Fibroblast of gingiva (primary cell): ENCODE measurements at places on chromosomes 1 and 21.

DNA sequence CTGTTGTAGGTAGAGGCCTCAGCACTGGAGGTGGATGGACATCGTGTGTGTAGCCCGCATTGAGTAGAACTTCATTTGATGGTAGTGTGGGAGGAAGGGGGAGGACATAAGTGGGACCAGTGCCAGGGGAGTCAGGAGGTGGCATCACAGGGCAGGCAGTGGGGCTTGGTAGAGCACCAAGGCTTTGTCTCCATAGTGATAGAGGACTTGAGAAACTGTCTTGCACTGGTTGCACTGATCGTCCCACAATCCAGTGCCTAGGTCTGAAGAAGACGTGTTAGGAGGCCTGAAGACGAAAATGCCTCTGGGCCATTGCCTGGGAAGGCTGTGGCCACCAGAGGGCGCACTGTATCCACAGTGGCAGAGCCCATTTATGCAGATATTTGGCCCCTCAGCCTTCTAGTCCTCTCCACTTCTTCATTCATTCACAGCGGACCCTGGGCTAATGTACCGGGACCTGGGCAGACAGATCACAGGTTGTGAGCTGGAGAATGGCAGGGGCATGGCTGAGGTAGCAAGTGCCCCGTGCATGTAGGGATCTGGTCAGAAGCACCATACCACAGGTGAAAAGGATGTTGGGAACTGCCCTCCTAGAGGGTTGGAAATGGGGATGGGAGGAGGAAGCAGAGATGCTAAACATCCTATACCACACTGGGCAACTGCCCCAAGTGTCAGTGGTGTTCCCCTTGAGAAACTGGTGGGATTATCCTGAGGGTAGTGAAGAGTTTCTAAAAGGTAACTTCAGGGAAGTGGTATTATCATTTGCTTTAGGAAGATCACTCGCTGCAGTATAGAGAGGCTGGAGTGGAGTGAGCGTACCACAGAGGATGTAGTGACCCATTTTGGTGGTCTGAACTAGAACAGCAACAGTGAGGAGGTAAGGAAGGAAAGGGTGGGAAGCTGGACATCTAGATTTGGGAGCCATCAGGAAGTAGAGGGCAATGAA is 95.3 kb downstream of the PIK3R3 start:
- peak; percentile 73 for DNase-seq

DNA sequence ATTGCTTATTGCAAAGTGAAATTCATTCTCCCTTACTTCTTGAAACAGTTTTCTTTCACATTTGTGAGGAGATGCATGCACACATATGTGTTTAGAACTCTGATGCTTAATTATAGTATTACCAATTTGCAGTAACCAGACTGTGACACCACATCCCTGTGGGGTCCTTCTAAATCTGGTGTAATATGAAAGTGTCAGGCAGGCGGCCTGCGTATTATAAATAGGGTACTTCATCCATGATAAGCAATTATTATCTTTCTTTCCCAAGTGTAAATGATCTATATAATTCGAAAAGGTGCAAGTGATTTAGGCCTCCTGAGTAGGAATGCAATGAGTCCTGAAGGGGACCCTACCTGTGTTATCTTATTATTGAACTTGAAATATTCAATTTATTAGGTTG is 876 bp downstream of the EFCAB7 start:
- DNase-seq = no peak

DNA sequence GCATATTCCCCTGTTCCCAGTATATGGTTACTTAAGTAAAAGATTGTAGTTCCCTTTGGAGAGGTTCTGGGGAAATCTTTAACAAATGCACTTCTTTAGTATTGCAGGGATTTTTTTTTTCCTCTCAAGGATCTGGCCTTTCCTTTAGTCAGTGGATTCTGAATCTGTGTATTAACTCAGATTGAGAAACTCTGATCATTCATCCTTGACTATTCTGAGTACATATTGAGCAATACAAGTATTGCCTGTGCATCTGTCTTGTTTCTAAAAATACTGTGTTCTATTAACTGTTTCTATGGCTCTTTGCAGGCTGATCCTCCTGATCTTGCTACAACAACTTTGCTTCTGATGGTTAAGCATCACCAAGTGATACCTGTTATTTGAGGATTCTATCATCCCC is 67.8 kb upstream of the FGGY start:
- peak; percentile 88 for DNase-seq

GRCh38 chr1:62613890-62614289 is 16.6 kb downstream of the ANGPTL3 start:
- no peak for DNase-seq

- DNase-seq = no peak
These were observed 77.9 kb upstream of the TNFSF4 start for GRCh38 chr1:173285048-173285447.

- peak; percentile 33 for DNase-seq
These were observed 36.9 kb upstream of the C1orf105 start for GRCh38 chr1:172383536-172383935.

DNA sequence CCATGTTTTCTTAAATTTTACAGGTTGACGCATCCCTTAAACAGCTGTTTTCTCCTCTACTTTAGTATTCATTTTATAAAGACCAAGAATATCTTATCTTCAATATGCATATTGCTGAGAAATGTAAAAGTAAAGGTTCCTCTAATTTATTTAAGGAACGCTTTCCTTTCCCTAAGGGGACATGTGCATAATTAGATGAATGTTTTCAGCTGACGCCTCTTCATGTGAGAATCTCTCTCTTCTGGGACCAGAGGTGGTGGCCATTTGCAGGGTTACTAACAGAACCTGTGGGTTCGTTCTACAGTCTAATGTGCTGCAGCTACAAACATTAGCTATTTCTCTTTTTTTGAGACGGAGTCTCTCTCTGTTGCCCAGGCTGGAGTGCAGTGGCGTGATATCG is 147.7 kb upstream of the L1TD1 start:
- no peak for DNase-seq

DNA sequence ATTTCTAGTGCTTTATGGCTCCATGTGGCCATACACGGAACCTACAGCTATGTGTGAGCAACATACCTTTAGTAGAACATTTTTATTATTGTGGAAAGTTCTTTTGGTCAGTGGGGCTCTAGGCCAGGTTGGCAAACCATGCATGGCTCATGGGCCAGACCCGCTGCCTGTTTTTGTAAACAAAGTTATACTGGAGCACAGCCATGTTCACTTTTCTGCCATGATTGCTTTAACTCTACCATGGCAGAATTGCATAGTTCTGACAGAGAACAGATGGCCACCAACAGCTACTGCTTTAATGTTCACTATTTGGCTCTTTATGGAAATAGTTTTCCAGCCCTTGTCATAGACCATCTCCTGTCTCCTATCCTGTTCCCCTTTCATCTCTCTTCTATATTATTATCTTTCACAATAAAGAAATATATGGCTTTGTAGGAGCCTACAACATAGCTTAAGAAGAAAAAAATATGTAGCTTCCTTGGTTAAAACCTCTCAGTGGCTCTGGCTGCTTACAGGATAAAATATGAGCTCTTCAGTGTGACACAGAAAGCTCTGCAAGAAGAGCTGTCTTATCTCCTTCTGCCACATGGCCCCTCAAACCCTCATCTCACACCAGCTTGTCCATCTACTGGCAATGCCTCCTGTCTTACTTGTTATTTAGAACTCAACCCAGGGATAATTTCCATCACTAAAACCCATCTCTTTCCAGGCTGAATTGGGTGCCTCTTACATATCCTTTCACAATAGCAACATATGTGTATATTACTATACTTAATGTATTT is 54.6 kb upstream of the RWDD3 start:
- DNase-seq = no peak

DNA sequence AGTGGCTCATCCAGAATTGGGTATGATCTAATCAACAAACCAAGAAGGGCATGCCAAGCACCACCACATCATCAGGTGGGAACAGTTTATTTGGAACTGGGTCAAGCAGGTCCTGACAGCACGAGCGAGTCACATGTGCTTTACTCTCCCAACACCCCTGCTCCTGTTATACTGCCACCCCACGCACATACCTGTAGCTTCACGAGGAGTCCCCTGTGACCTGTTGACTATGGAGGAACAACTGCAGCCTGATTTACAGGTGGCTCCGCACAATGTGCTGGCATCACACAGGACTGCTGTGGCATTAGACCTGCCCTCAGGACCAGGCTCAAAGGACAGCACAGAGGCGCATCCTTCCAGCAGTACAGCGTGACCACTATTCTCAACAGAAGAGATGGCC is 70.8 kb upstream of the LRRN2 start:
- no peak for DNase-seq

DNA sequence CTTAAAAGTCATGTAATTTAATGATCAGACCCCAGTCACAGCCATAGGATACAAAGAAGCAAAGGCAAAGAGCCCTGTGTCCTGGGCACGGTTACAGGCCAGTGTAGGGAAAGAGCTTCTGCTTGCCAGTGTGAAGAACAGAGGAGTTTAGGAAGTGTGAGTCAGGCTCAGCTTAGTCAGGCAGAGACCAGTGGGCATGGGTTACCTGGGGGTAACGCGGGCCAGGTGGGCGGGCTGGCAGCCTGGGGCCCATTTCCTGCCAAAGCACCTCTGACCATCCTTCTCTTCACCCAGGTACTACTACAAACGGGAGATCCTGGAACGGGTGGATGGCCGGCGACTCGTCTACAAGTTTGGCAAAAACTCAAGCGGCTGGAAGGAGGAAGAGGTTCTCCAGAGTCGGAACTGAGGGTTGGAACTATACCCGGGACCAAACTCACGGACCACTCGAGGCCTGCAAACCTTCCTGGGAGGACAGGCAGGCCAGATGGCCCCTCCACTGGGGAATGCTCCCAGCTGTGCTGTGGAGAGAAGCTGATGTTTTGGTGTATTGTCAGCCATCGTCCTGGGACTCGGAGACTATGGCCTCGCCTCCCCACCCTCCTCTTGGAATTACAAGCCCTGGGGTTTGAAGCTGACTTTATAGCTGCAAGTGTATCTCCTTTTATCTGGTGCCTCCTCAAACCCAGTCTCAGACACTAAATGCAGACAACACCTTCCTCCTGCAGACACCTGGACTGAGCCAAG is 4.7 kb downstream of the ELF3 start:
- DNase-seq = no peak

- no peak for DNase-seq
These were observed 385.5 kb downstream of the SMYD3 start for GRCh38 chr1:246121533-246121932.

GRCh38 chr1:32881871-32882850 is 4.1 kb upstream of the HPCA start:
- DNase-seq = no peak

DNA sequence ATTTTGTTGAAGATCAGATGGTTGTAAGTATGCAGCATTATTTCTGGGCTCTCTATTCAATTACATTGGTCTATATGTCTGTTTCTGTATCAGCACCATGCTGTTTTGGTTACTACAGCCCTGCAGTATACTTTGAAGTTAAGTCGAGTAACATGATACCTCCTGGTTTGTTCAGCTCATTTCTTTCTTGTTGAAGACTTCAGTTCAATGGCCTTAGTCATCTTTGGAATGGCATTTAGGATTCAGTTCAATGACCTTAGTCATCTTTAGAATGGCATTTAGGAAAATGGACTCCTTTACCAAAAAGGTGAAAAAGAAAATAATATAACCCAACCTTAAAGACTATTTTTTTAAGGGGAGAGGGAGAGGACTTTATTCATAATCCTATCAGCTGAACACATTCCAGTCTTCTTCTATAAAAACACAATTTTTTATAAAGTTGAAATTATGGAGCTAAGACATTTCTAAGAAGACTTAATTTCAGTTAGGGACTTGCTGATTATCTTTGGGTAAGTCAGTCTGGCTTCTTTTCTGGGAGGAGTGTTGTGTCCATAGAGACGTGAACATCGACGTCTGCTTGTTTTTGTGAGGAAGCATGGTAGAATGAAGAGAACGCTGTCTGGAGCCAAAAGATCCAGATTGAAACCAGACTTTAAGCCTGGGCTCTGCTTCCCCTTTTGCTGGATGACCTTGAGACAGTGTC is 48.3 kb downstream of the DDR2 start:
- peak; percentile 65 for DNase-seq

DNA sequence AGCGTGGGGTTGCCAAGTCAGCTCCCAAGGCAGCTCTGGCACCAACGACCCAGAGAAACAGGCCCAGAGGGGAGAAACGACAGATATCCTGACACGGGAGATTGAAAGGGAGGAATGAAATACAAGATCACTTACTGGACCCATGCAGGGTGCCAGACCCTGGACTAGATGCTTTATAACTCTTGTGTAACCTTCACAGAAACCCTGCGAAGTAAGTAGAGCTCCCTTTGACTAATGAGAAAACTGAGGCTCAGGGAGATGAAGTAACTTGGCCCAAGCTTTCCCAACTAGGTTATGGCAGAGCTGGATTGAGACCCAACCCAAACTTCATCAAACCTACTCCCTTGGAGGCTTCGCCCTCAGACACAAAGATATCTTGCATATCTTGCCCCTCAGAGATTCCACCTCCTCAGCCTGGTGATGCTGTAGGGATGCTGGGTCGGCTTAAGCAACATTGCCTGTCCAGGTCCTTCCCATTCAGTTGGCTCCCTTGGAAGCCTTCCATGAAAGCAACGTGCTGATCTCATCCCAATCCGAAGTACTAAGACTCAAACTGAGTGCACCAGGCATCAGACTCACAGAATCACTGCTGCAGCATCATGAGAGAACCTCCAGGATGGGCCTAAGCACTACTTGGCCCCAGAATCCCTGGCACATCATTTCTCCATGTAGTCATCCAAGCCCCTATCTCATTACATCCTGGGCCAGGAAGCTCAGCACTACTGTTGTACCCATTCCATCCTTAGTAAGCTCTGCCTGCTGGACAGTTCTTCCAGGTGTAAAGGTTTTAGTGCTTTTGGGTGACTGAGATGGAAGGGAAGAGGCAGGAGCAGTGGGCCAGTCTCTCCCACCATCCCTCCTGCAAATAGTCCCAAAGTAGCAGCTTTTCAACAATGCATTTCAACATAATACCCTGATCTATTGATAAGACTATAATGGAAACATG is 1.1 kb upstream of the IGSF9 start:
- no peak for DNase-seq

DNA sequence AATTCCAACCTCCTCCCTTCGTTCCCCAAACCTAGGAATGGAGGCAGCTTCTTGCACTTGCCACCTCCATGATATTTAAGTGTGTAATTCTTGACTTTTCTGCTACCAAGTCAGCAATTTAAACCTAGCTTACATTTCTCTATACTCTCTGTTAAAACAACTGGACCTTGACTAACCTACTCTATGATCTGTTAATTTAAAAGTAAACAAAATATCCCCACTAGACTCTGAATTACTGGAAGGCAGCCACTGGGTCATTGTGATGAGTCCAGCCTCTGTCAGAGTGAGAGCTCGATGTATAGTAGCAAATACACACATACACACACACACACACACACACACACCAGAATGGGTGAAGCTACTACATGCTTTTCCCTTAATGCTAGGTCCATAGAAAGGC is 40.0 kb upstream of the DHCR24 start:
- DNase-seq = peak; percentile 15

- DNase-seq = no peak
These were observed 35.4 kb downstream of the ADGRL2 start for GRCh38 chr1:81836007-81836626.

GRCh38 chr1:154622503-154623039 is 14.6 kb upstream of the ADAR start:
- no peak for DNase-seq

DNA sequence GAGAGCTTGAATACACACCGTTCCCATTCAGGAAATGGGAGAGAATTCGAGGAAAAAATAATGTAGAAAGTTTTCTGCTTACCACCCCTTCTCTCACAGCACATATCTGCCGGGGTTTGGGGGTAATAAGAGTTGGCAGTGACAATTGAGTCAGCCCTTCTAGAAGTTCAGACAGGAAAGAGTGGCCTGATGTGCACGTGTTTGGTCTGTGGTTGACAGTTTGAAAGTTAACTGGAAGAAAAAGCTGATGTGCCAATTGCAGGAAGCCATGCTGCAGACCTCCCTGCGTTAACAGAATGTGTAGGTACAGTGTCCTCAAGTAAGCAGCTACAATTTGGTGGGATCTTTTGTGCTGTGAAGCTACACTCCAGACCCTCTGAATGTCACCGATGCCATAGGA is 50.9 kb downstream of the DHX9 start:
- DNase-seq = no peak
